ENCODE measurements at places on chromosomes 3 and 15.

DNA sequence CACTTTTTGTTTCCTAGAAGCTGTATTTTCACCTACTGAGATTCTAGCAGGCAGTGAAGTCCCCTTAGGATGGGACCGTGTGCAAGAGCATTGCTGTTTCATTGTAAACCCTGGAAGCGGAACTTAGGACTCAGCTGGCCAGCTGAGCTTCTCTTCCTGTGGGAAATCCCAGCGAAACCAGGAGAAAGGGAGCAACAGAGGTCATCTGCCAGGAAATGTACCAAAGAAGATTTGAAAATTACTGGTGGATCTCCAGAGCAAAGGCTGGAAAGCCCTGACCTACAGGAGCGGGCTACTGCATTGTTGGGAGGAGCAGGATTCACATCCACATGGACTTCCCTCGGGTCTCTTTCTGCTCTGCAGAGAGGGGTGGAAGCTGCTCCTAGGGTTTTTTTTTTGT lies 7.6 kb upstream of the ADPRH start:
- no peak for DNase-seq

DNA sequence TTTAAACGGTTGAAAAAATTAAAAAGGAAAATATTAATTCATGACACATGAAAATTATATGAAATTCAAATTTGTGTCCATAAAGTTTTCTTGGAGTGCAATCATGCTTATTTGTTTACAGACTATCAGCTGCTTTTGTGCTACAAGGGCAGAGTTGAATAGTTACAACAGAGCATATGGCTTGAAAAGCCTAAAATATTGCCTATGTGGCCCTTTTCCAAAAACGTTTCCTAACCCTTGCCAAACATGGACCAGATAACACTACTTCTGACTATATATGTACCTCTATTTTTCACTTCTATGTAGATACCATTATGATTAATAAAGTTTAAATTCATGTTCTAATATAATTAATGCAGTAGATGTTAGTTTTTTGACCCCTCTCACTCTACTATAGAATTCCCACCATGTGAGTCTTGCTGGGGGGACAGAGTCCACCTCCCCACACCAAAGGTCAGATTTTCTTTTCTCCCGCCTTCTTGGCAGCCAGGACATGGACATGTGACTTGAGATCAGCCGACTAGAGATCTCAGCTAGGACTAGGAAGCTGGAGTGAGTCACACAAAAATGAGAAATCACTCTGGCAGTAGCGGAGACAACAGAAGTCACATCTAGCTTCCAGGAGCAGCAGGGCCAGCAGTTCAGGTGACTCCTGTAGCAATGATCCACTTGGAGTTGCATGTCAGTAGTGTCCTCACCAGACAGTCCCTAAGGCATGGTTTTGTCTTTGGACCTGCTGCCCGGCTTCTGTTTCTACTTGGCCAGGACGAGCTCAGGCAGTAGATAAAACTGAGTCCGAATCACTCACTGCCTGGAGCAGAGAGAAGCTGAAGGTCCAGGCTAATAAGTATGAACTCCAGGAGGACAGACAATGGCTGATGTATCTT lies 22.4 kb downstream of the CIAO2A start:
- DNase-seq: peak; percentile 67

GRCh38 chr15:61403884-61404283 lies 174.8 kb upstream of the RORA start:
- no peak for DNase-seq

DNA sequence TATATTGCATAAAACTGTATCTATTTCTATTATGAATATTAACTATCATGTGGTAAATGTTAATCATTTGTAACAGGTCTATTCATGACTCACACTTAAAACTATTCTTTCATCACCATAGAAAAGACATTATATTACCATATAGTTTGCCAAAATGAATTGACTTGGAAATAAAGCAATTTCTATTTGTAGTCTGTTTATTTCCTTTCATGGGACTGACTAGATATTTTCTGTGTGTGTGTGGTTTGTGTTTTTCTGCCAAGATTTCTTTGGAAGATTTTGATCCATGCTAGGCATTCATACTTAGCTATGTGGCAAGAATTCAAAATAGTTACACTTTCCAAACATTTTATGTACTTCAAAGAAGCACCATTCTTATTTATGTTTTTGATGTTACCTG lies 522.5 kb upstream of the AGTR1 start:
- DNase-seq: peak; percentile 32

GRCh38 chr3:75294124-75294523 lies 370.0 kb upstream of the FRG2C start:
- DNase-seq: no peak

GRCh38 chr3:68985146-68985790 lies 28.2 kb downstream of the EOGT start:
- no peak for DNase-seq

GRCh38 chr3:56624725-56625124 lies 58.3 kb downstream of the TASOR start:
- DNase-seq: peak; percentile 5

- no peak for DNase-seq
These were observed 40.1 kb upstream of the TM4SF19 start for GRCh38 chr3:196378146-196378841.
